Activated CD8-positive, alpha-beta memory T cell treated with anti-CD3 and anti-CD28 coated beads for 24 hours (primary cell): ENCODE measurements at places on chromosomes 3 and 15.

GRCh38 chr3:36903119-36903882, 41.6 kb downstream of the TRANK1 start:
- DNase-seq = peak; percentile 56

- DNase-seq = no peak
These were observed 53.4 kb downstream of the ADAMTS9 start for GRCh38 chr3:64634417-64634816.

- no peak for DNase-seq
These were observed 319.8 kb downstream of the IL5RA start for GRCh38 chr3:2790266-2790815.

DNA sequence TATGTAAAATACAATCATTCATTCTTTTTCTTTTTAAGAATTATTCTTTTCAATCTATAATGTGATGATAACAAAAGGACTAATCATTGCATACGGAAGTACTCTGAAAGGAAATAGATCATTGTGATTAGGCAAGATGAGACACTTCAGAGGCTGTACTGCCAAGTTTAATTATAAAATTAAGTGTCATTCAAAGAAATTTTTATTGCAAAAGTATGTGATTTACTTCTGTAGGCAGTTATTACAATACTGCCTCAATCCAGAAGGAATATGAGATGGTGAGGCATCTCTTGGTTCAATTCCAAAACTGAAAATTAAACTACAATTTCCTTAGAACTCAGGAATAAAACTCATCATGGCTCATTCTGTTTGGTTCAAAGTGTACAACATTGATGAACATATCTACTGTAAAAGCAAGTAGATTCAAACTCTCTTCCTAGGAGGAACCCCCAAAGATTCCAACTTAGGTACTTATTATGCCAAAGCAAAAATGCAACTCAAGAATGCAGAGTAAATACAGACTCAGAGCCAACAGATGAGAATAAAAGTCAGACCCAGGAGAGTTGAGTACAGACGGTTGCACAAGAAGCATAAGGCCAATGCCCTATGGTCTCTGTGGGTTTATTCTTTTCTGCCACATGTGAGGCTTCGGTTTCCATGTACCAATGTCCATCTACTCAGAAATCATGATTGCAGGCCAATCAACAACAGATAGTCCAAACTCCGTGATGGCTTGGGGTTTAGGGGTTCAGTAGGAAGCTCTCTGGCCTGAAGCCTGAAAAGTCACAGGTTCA, 118.5 kb upstream of the WNT5A start:
- no peak for DNase-seq

GRCh38 chr3:32614956-32615355, 44.3 kb upstream of the DYNC1LI1 start:
- no peak for DNase-seq

DNA sequence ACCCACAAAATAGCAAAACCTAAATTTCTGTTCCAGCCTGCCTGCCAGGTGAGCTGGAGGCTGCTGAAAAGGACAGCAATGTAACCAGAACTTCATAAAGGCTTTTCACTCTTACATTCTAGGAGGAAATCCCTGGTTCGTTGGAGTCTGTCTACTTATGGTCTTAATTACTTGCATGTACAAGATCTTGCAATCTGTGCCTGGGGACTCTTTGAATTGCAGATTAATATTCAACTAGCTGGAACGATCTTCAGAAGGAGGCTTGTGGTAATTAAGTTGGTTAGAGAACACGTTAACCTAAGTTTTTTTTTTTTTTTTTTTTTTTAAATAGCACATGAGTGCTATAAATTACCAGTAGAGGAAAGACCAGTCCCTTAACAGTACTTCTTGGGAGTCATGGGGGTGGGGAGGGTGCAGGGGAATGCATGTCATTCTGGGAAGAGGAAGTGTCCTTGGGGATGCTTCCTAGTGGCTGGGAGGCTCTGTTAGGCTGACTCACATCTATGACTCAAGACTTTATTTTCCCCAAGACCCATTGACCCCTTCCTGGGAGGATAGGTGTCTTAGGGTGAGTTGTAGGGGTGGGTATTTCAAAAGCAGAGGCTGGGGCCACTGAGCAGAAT, 139.8 kb downstream of the RAB11A start:
- DNase-seq = no peak

DNA sequence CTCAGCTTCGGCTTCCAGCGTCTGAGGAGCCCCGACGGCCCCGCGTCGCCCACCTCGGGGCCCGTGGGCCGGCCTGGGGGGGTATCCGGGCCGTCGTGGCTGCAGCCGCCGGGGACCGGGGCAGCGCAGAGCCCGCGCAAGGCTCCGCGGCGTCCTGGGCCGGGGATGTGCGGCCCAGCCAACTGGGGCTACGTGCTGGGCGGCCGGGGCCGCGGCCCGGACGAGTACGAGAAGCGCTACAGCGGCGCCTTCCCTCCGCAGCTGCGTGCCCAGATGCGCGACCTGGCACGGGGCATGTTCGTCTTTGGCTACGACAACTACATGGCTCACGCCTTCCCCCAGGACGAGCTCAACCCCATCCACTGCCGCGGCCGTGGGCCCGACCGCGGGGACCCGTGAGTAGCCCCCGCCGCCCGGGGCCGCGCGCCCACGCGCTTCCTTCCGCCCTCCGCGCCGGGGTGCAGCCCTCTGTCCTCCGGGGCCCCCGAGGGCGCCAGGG, 462 bp downstream of the EDEM1 start:
- DNase-seq = peak; percentile 85

- no peak for DNase-seq
These were observed 24.1 kb downstream of the GYG1 start for GRCh38 chr3:149015393-149015792.

DNA sequence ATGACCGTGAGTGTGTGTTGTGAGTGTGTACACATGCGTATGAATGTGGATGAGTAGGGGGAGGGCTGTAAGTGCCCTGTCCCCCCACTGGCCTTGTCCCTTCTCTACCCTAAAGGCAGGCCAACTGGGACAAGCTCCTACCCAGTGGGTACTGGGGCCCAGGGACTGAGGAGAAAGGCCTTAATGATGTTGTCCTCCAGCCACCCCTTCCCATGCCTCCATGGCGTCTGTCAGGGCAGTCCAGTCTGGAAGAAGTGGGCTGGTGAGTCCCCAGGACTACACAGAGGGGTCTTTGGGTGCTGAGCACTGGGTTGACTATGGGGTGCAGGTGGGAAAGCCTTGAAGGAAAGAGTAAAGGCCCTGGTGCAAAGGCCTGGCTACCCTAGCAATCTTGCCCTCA, 16.9 kb upstream of the CORO2B start:
- no peak for DNase-seq

DNA sequence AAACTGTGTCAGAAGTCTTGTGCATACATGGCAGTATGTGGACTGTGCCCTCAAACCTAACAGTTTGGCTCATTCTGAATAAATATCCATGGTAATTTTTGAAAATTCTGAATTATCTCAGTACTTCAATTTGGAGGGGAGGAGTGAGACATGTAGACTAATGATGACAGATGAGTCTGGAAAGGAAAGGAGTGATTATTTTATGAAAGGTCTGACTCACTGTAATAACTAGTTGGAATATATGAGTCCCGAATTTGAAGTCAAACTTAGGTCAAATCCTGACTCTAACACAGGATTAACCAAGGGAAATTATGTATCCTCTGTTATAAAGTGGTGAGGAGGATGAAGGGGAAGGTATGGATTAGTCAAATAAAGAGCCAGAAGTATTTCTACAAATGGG, 38.6 kb downstream of the SUCNR1 start:
- no peak for DNase-seq

DNA sequence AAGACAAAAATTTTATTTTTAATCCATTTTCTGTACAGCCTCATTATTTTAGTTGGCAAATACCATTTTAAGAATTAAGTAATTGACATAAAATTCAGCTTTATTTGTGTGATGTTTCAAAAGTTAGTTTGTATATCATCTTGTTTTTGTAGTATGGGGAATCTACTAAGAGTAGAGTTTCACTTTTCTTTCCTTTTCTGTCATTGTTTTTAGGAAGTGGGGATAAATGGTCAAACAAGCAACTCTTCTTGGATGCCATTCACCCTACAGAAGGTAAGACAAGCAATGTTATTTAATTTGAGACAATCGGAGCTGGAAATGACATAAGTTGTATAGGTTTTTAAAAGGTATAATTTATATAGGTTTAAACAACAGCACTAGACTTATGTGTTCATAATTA, 268.3 kb downstream of the BBX start:
- DNase-seq = no peak

DNA sequence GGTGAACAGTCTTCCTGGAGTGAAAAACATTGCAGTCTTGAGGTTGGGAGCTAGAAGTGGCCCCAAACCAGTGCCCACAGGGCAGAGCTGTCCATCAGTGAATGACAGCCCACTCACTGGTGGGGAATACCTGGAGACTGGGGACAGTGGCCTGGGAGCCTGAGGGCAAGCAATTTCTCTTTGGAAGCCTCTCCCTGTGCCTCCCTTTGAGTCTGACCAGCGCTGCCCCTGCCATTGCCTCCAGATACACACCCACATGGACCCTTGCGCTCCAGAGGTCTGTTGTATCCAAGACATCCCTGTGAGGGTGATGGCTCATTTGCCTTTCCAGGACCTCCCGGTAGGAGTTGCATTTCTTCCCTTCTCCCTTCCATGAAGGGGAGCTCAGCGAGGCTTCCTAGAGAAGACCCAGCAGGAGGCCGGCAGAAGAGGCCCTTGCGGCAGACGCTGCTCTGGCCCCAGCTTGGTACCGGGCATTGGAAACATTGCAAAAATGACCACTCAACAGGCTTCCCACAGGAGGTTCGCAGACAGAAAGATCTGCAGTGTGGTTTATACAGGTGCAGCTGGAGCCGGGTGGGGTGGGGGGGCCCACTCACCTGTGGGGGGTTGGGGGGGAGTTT, 38.5 kb downstream of the KLF13 start:
- DNase-seq = no peak

DNA sequence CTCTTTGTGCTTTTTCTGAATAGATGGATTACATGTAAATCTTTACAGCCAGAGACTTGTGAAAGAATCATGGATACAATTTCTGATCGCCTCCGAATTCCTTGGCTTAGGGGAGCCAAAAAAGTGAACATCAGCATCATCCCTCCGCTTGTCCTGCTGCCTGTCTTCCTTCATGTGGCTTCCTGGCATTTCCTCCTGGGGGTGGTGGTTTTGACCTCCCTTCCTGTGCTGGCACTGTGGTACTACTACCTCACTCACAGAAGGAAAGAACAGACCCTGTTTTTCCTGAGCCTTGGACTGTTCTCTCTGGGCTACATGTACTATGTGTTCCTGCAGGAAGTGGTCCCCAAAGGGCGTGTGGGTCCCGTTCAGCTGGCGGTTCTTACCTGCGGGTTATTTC, 5.9 kb downstream of the ZDHHC23 start:
- DNase-seq = no peak

DNA sequence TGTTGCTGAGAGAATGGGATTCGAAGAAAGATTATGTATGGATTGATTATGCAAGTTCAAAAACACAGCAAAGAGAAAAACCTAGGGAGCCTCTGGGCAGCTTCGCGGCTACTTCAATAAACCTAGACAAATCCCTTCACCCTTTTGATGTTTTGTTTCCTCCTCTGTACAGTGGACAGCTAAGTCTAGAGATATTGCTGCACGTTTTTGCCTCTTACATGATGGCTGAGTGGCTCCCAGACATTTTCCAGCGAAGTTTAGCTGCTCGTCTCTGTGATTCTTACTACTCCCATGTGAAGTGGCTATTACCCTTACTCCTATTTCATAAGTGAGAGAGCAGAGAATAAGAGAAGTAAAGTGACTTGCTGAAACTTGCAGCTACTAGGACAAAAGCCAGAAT, 695.0 kb upstream of the GRM7 start:
- no peak for DNase-seq

GRCh38 chr3:193946945-193947344, 189.0 kb upstream of the HES1 start:
- DNase-seq = no peak

- no peak for DNase-seq
These were observed 54.7 kb downstream of the TM2D3 start for GRCh38 chr15:101597360-101597928.

GRCh38 chr3:195139876-195140240, 131.1 kb downstream of the XXYLT1 start:
- DNase-seq = no peak

- DNase-seq = no peak
These were observed 41.3 kb downstream of the GLDN start for GRCh38 chr15:51382787-51383186.

GRCh38 chr3:188323067-188323842, 169.3 kb downstream of the LPP start:
- no peak for DNase-seq

DNA sequence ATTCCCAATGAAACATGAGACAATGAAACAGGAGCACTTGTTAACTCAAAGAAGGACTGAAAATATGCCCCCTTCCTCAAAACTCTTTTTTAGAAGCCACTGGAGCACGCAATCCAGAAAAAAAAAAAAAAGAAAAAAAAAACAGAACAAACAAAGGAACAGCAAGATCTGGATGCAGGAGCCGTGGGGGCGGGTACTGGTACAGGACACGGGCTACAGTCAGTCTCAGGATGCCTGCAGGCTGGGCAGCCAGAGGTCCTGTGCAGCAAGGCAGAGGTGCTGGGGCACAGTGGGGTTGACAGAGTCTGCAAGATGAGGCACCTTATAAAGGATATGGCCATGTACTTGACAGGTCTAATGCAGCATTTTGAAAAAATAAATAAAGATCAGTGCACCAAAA, 22.3 kb upstream of the ALDH1L1 start:
- DNase-seq = no peak

DNA sequence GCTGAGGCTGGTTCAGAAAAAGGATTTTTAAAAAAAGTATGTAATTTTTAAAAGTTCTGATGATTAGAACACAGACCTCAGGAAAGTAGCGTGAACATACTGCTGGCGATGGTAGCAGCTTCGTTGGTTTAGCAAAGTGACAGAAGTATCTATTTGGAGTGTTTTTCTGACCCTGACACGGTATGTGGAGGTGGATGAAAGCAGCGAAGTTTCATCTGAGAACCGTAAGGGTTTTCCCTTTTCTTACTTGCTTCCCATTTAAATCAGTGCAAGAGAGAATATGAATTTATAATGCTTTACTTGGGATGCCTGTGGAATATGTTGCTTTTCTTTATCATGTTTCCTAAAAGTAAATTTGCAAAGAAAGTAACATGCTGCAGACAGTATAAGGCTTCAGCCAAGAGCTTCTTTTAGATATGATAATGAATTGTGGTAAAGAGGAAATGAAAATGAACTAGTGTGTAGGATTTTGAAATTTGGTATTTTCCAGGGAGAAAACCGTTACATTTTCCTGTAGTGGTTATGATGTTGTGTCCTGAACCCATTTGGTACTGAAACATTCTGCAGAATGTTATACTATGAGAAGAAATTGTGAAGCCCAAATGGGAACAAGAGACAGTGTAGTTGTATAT, 3.9 kb downstream of the CHST2 start:
- DNase-seq = no peak

DNA sequence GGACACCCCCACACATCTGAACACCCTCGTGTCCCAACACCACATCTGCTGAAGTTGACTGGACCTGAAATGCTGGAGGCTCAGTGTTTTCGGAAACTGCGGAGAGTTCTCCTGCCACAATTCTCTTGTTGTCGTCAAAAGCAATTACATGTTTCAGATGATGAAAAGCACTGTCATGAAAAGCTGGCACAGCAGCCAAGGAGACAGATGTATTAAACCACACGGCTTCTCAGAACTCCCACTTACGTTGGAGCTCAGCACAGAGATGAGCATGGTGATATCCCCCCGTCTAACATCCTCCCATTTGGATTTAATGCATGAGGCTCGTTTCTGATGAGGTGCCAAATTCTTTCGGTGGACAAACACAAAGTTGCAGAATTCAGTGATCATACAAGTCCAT, 180.1 kb downstream of the RORA start:
- no peak for DNase-seq
